A549 (cell line): ENCODE measurements at places on chromosomes 16 and 17.
A peak's percentile ranks its signal among the peaks of the same experiment; 100 is the strongest.

DNA sequence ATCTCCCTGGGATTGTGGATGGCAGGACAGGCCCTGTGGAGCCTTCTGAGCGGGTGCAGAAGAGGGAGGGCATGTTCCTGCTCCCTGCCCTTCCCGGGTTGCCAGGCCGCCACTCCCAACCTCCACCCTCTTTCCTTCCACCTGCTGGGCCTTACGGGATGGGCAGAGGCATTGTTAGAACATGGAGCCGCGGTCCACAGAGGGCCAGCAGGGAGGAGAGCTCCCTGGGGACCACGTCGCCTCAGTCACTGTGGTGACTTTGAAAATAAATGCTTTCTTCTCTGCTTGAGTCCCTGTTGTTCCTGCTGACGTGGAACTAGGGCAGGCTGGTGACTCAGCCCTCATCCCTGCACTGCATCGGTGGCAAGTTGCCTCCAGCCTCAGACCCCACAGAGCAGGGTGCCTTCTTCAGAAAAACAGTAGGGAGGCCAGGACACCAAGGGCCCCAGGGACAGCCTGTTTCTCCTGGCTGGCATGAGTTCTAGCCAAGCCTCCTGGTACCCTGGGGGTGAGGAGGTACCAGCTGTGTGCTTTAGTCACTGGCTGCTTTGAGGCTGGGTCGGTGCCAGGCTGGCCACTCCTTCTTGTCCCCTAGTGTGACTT, 224.9 kb downstream of the SEC14L1 start:
- DNase-seq = peak; percentile 76

- DNase-seq = no peak
These were observed 285.1 kb downstream of the TMEM114 start for GRCh38 chr16:8305201-8305600.

GRCh38 chr17:3689262-3690093, 6.5 kb downstream of the P2RX5 start:
- DNase-seq = no peak

- peak; percentile 62 for DNase-seq
These were observed at the start of gene DNAH9 for GRCh38 chr17:11598274-11599221. Gene DNAH9, plus strand, starts transcription at chr17:11598470. Its CDS starts 29 bp downstream, at chr17:11598499.

DNA sequence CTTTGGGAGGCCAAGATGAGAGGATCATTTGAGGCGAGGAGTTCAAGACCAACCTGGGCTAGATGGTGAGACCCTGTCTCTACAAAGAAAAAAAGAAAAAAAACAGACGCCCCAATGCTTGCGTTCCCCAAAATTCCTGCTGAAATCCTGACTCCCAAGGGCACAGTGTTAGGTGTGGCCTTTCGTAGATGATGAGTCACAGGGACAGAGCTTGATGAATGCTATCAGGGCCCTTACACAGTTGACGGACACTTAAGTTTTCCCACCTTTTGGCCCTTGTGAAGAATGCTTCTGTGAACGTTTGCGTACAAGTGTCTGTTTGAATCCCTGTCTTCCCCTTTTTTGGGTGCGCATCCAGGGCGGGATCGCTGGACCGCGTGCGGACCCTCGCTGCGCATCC, 16.5 kb upstream of the ZNF750 start:
- DNase-seq = no peak

GRCh38 chr17:31269036-31269577, 27.9 kb downstream of the OMG start:
- DNase-seq = no peak

GRCh38 chr16:520847-521246, 6.7 kb upstream of the CAPN15 start:
- no peak for DNase-seq

- no peak for DNase-seq
These were observed 9.3 kb downstream of the ZACN start for GRCh38 chr17:76088041-76088867.

DNA sequence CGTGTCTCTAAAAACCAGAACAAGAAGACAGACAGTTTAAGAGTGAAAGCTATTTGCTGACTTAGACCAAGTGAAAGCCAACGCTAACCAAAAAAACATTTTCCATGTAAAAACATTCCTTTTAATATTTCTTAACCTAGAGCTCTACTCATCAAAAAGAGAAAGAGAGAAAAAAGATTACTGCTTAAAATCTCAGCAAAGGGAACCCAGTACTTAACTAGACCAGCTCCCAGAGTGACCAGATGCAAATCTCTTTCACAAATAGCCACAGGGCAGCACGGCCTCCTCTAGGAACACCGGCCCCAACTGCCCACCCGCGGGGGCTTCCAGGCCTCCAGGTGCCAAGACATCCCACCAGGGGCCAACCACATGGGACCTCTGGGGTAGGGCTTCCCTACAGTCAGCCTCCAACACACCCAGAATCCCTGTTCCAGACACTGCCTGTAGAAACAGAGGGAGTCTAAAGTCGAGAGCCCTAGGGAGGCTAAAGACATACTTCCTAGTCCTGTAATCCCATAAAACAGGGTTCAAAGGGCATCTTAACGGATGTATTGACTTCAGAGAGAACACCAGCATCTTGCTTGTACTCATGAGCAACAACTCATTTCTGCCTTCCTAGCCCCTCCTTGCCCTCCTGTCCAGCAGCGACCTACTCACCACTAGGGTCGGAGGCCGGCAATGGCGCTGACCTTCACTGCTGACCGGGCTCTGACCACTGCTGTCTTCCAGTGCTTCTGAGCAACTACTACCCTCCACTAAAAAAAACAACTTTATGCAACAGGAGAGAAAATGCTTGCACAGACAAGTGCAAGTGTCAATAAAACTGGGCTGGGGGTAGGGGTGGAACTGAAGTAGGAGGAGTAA, 21.3 kb downstream of the ZCCHC14 start:
- DNase-seq = no peak

DNA sequence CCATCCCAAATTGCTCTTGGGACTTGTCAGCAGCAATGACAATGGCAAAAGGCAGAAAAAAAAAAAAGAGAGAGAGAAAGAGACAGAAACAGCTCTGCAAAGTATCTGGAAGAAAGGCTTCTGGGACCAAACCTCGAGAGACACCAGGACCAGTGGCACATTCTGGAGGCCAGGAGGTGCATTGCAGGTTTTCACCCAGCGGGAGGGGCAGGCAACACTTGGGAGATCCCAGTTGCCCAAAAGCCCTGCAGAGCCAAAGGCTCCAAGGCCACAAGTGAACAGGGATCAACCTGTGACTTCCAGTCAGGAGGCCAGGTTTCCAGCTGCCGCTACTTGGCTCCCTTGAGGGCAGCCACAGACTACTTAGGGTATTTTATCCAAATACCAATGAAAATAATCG, 110.8 kb upstream of the CDH5 start:
- no peak for DNase-seq

DNA sequence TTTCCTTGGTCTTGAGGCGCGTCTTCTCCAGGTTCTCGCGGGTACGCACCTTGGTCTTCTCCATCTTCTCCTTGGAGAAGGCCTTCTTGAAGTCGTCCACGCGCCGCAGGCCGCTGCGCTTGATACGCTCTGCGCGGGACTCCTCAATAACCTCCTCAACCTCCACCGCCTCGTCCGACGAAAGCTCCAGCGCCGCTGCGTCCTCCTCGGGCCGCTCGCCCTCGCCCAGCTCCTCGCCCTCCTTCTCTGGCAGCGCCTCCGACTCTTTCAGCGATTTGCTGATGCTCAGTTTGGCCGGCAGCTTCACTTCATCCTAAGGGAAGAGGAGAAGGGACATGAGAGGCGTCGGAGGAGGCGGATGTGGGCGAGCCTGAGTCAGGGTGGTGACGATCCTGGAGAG, 16.8 kb upstream of the STAT3 start:
- no peak for DNase-seq

DNA sequence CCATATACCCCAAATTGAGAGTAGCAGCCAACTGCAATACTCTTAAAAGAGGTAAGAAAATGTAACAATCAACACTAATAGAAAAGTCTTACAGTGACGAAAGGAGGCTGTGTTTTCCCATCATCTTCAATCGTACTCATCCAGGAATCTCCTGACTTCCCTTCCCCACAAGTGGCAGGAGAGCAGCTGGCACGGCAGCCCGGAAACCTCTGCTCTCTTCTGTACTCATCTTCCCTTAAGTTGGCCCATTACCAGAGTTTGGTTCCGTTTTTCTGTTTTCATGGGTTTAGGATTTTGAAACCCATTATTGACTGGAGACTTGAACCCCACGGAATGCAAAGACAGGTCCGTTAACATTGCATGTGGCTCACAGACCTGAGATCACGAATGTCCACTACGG, 11.7 kb upstream of the CD300H start:
- no peak for DNase-seq

DNA sequence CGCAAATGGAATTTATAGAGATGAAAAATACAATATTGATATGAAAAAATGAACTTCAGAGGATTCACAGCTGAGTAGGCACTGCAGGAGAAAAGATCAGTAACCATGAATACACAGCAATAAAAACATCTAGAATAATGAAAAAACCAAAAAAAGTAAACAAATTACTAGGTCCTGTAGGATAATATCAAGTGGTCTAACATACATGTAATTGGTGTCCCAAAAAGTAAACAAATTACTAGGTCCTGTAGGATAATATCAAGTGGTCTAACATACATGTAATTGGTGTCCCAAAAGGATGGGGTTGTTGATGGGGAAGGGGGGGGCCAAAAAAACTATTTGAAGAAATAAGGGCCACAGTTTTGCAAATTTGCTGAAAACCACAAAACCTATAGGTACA, 43.4 kb downstream of the ZNF18 start:
- DNase-seq = no peak

DNA sequence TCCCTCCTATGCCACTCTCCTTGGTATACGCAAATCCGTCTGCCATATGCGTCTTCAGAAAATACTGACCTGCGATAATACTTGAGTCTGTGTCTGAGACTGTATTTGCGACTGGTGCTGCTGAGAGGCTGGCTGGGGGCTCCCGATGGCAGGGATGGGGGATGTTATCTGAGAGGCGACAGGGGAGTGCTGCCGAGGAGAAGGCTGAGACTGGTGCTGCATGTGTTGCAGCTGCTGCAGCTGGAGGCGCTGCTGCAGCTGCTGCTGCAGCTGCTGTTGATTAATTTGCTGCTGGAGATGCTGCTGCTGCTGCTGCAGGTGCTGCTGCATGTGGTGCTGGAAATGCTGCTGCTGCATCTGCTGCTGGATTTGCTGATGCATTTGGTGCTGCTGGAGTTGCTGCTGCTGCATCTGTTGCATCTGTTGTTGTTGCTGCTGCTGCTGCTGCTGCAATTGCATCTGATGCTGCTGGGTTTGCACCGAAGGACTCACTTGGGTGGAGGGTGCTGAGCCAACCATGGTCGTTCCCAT, 107.7 kb downstream of the TOX3 start:
- no peak for DNase-seq

GRCh38 chr17:63699638-63700527, at the start of gene LIMD2:
Gene LIMD2, minus strand, starts transcription at chr17:63700125. Its CDS starts 827 bp downstream, at chr17:63699298.
- peak; percentile 26 for DNase-seq

GRCh38 chr16:16973707-16974591, 496.8 kb downstream of the XYLT1 start:
- DNase-seq = no peak

GRCh38 chr16:2486645-2487516, 12.0 kb downstream of the TBC1D24 start:
- DNase-seq = no peak

DNA sequence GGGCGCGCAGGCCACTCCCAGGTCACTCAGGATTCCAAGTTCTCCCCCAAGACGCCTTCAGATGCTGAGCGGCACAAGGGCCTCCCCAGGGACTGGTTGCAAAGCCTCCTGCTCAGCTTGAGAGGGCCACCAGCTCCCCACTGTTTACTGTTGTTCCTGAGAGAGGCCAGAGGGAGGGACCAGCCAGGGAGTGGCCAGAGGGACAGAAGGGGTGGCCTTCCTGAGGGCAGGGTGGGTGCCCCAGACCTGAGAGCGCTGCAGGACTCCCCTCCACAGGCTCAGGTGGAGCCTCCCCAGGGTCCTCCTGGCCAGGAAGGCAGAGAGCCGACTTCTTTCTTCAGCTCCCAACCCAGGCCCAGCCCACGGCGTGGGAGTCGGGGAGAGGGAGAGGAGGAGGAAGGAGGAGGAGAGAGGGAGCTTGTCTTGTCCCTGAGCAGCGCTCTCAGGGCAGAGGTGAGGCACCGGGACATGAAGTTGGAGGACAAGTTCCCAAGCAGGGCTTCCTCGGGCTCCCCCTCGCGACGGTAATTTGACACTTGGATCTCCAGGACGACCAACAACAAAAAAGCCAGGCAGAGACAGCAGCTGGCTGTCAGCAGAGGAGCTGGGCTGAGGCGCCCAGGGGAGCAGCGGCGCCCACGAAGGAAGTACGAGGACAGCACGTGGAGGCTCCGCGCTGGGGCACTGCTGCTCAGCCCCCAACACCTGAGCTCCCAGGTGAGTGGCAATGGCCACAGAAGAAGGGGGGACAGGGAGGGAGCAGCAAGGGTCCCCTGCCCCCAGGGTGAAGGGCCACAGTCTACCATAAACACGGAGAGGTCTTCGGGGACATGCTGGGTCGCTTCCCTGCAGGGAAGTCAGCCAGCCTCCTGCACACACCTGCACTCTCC, 497 bp downstream of the SMIM5 start:
- peak; percentile 90 for DNase-seq

DNA sequence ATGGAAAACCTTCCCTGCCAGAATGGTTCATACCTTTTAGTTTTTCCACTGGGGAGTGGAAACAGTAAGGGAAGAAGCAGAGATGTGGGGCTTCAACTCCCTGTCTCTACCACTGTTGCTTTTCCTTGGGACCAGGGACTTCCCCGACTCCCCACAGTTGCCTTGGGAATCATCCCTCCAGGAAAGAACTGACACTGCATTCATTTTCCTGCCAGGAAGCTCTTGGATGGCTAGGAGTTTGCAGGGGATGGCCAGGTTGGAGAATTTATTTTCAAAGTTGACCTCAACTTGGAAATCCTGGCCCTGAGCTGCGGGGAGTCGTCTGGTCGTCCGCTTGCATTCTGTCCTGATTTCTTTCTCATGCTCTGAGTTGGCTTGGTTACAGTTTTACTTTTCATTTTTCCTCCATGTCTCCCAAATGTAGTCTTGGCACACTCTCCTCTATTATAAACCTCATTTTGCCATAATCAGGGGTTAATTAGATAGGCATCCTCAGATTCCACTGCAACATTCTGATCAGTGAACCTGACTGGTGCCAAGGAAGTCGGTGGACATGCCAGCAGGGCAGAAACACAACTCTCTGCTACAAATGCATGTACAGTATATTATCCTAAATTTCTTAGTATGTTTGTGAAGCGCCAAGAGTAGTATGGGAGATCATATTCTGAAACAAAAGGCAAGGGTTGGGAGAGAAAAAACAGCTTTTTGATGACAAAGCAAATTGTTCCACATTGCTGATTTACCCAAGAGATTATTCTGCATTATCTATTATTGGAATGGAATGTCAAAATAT, 220.5 kb upstream of the XYLT1 start:
- DNase-seq = no peak

GRCh38 chr17:59858932-59859331, 33.8 kb downstream of the TUBD1 start:
- no peak for DNase-seq

DNA sequence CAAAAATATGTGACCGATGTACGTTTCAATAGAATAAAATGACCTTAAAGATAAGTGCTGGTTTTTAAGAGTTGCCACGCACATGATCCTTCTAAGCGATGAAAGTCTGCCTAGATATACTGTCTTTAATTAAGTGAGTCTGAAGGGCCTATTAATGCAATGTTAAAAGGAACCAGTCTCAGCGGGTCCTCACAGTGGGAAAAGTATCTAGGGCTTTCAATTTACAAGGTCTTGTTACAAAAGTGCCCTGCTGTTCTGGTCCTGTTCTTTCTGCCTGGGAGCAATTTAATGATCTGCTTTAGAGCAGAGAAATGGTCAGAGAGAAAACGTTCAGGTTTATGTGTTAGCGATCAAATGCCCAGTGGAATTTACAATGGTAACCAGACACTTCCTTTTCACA, 864.0 kb downstream of the KCNJ2 start:
- no peak for DNase-seq
